Activated CD8-positive, alpha-beta memory T cell treated with anti-CD3 and anti-CD28 coated beads for 36 hours (primary cell): ENCODE measurements at places on chromosomes 11 and 22. TPM values are rescaled to one million over a fixed set of nuclear protein-coding genes. Genes with fewer than 3 reads are reported as not detected.

The VPS37C gene
- 8.9 TPM for total RNA-seq

The C11orf65 gene
- total RNA-seq = 1.2 TPM

The TESMIN gene
- total RNA-seq = 0.94 TPM

The CPT1A gene
- total RNA-seq = 24.6 TPM

The PGA5 gene
- total RNA-seq = not detected

The ART5 gene
- not detected for total RNA-seq

The ALKBH3 gene
- 48.1 TPM for total RNA-seq

The SYCE3 gene
- not detected for total RNA-seq

The OR51B5 gene
- not detected for total RNA-seq

The KRTAP5-8 gene
- total RNA-seq = not detected

The PRAME gene
- not detected for total RNA-seq

The TMEM126B gene
- 58.9 TPM for total RNA-seq

The CEP126 gene
- total RNA-seq = 1.3 TPM

The FGF19 gene
- total RNA-seq = not detected

The DEUP1 gene
- total RNA-seq = not detected

The UBQLNL gene
- total RNA-seq = not detected

The TRPM5 gene
- total RNA-seq = not detected

The ABCC8 gene
- not detected for total RNA-seq

The OR8D4 gene
- total RNA-seq = not detected

The BTG4 gene
- not detected for total RNA-seq

The APOBEC3C gene
- total RNA-seq = 117 TPM
